ENCODE measurements at places on chromosomes 3 and 15. TPM values are rescaled to one million over a fixed set of nuclear protein-coding genes. Genes with fewer than 3 reads are reported as not detected.

Gene IGSF11
- total RNA-seq = 1.0 TPM

DNA sequence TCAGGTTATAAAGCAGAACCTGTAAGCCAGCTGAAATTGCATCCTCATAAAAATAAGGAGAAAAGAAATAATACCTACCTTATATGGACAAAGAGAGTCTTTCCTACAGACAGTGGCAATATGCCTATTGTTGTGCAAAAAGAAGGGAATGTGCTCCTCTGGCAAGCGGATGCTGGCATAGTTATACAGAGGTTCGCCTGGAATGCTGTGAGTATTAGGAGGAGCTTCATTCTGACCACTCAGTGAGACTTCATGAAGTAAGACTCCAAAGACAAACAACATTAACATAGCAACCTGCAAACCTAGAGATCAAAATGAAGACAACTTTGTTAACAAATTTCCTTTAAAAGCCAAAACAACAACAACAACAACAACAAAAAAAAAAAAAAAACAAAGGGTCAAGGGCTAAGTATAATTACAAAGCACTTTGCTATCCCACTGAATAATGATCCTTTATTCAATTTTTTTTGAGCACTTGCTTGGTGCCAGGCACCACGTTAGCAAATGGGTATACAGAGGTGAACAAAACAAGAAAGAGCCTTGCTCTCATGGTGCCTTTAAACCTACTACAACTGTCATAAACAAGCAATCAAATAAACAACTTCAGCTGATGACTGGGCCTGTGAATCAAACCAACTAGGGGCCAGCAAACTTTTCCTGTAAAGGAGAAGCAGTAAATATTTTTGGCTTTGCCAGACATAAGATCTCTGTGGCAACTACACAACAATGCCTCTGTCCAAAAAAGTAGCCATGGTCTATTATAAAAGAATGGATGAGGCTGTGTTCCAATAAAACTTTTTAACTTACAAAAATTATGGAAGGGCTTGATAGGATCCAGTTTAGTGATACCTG lies 3.7 kb downstream of the EOGT start:
- no peak for DNase-seq

- no peak for DNase-seq
Measured at GRCh38 chr3:172129498-172129849, 90.1 kb downstream of the FNDC3B start.

DNA sequence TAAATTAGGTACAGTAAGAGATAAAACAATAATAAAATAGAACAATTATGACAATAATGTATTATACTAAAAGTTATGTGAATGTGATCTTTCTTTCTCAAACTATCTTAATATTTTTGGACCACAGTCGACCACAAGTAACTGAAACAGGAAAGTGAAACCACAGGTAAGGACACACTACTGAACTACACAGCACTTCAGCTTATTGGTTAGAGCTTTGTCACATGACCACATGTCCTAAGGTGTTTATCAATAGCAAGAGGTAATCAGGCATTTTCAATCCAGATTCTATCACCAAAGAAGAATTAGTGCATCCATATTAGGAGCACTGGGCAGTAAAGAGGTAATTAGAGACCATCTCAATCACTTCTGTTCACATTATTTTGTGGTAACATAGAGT lies 392.8 kb downstream of the RSL24D1 start:
- DNase-seq = no peak

DNA sequence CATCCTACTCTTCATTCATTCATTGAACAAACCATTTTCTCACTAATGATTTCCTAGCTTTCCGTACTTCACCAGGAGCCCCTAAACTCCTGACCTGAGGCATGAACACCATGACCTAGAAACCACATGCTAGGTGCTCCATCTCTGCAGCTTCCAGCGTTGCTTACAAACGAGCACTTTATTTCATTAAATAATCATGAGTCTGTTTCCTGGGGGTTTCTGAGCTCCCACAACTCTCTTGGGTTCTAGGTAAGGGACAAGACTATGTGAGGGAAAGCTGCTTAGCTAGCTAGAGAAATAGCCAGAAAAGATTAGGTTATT lies 1.3 kb downstream of the MAP2K1 start:
- DNase-seq = no peak

GRCh38 chr15:101135532-101136166 lies 116.2 kb downstream of the CHSY1 start:
- no peak for DNase-seq

GRCh38 chr3:15284121-15284889 lies 48.1 kb downstream of the SH3BP5 start:
- DNase-seq = no peak

DNA sequence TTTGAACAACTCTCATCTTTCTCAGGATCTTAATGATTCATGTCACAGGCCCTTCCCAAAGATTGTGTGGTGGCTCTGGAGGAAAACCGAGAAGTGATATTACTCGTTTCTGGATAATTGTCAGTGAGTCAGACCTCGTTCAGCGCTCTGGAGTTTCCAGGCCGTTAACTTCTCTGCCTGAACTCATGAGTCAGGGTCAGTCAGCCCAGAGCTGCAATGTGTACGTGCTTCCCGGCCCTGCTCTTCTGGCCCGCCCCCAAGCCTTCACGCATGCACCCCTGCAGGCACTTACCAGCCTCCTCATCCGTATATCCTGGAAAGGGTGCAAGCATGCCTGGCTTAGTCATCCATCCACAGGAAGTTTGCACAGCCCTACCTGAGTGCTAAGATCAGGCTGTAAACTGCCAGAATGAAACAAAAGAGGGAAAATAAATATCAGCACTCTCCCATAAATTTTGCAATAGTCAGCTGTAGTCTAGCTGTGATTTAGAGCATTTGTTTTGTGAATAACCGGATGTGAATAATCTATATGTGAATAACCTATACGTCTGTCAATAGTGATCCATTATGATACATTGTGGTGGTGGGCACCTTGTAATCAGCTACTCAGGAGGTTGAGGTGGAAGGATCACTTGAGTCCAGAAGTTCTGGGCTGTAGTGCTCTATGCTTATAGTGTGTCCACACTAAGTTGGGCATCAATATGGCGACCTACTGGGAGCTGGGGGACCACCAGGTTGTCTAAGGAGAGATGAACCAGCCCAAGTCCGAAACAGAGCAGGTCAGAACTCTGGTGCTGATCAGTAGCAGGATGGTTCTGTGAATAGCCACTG lies 35.3 kb upstream of the SEMA4B start:
- peak; percentile 80 for DNase-seq

DNA sequence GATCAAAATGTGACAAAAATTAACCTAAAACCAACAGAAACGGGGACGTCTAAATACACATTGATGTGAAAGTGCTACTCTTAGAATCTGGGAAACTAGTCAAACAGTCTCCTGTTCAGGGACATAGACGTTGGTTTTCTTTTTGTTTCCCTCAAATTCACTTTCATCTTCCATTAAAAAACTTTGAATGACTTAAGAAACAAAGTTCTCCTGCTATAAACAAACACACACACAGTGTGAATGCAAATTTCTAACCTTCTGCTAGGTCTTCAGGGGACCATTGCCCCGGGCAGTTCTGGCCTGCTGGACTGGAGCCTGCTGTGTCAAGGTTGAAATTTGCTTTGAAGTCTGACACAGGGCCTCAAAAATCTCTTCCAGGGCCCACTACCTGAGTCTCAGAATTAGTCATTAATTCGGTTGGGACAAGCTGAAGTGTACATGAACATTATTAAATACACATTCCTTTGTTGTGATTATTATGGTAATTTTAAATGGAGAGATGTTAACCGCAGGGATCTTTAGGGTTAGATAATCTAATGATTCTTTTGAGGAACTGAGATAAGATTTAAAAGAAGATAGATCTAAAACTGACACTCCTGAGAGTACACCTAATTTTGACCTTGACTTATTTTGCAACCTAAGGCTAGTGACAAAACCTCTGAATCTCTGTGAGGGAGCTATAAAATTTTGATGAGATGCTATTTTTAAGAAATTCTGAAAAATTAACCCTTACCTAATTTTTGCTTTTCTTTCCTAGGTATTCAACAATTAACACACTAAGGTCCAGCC lies 1260.4 kb downstream of the ROBO1 start:
- no peak for DNase-seq

DNA sequence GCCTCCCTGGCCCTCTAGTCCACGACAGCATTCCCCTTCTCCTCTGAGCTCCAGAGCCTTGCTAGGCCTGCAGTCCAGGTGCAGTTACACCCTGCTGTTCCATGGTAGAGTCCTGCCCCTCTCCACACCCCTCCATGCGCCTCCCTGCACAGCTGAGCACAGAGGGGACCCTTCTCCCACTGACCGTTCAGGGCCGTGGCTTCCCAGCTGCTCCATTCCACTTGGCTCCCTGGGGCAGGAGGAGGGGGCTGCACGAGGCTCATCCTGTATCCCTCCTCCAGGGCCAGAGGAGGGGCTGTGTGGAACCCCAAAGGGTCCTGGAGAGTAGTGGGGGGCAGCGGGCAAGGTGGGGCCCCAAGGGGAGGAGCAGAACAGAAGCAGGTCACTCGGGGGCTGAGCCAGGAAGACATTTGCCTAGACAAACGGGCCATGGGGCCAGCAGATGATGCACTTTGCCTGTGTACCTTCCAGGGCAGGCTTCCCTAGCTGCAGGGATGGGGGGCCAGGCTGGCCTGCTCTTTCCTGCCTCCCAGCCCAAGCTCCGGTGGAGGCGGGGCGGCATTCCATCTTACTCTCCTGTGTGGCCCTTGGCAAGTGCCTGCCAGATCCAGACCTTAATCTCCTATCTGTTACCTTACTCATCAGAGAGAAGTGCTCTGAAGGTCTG lies 20.7 kb upstream of the GOLGA6C start:
- DNase-seq = no peak

GRCh38 chr3:85591451-85591850 lies 632.7 kb downstream of the CADM2 start:
- no peak for DNase-seq
